ENCODE measurements at places on chromosomes 2 and 18.

DNA sequence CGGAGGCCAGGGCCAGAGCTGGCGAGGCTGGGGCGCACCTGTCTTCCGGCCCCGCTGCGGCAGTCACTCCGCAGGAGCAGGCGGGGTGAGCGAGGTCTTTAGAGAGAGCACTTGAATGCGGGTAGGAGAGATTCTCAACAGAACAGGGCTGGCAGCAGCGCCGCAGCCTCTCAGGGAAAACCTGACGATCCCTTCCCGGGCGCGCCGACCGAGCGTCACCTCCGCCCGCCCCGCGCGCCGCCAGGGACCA, 526 bp downstream of the PRKRA start:
- DNase-seq: peak; percentile 61

DNA sequence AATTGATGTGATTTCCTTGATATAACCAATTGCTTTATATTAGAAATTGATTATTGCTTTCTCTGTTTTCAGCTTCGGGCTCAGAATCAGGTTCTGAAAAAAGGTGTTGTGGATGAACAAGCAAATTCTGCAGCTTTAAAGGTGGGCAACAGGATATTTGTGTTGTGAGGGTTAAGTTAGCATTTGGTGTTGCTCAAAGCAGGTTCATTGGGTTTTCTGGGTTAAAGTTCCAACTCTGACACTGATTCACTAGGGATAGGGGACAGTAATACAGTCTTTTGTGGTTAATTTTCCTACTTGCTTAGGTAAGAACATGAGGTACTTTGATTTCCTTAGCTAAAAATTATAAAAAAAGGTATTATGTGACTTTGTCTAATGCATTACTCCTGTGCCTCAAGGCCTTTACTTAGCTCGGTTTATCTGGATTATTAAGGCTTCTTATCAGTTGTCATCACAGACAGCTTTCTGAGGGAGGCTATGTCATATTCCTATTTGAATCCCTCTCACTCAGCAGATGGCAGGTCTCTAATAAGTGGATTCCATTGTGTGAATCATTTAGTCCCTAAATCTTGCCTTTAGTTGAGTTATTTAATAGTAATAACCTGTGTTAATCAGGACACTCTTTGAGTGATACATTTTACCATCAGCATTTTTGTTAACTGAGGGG, 78.9 kb upstream of the STON1 start:
- peak; percentile 14 for DNase-seq

DNA sequence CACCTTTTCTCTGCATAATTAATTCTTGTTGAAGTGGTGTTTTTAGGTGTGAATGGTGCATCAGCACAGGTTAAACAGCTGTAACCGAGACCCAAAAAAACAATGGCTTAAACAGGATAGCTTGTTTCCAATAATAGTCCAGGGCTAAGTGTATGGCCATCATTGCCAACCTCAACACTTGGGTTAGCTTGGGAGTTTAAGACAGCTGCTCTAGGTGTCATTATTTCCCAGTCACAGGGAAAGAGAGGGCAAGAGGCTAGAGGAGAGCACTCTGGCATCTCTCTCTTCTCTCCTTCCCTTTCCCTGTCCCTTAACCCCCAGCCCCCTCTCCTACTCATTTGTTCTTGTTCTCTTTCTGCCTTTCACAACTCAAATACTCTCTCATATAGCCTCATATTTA, 21.1 kb downstream of the BIRC6 start:
- no peak for DNase-seq

GRCh38 chr2:39871291-39871761, 92.3 kb upstream of the THUMPD2 start:
- no peak for DNase-seq

GRCh38 chr18:77063260-77063659, 69.3 kb downstream of the MBP start:
- no peak for DNase-seq

DNA sequence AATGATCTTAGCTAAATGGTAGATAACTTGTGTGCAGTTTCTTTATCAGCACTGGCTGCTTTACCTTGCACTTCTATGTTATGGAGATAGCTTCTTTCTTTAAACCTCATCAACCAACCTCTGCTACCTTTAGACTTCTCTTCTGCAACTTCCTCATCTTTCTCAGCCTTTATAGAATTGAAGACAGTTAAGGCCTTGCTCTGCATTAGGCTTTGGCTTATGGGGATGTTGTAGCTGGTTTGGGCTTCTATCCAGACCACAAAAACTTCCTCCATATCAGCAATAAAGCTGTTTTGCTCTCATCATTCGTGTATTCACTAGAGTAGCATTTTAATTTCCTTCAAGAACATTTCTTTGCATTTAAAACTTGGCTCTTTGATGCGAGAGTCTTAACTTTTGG, 123.7 kb downstream of the PIK3C3 start:
- no peak for DNase-seq

DNA sequence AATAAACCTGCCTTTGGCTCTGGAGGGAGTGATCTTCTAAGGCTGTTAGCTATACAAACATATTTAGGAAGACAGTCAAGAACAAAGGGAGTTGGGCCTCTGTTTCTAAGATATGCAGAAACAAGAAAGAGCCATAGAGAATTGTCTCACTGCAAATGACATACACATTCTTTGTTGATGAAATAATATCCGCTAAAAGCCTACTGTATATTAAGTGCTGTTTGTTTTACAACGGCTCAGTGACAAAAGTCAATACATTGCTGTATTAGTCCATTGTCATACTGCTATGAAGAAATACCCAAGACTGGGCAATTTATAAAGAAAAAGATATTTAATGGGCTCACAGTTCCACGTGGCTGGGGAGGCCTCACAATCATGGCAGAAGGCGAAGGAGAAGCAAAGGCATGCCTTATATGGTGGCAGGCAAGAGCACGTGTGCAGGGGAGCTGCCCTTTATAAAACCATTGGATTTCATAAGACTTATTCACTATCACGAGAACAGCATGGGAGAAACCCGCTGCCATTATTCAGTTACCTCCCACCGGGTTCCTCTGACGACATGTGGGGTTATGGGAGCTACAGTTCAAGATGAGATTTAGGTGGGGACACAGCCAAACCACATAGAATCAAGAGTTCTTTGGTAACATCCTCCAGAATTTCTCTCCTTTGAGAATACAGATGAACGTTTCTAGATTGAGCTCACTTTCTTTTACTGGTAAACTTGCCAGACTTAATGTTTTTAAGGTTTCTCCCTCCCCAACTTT, 157.8 kb downstream of the PIK3C3 start:
- DNase-seq: no peak

GRCh38 chr2:229914171-229914570, 7.6 kb downstream of the TRIP12 start:
- DNase-seq: no peak

GRCh38 chr2:235940330-235940729, 227.9 kb downstream of the GBX2 start:
- DNase-seq: no peak

DNA sequence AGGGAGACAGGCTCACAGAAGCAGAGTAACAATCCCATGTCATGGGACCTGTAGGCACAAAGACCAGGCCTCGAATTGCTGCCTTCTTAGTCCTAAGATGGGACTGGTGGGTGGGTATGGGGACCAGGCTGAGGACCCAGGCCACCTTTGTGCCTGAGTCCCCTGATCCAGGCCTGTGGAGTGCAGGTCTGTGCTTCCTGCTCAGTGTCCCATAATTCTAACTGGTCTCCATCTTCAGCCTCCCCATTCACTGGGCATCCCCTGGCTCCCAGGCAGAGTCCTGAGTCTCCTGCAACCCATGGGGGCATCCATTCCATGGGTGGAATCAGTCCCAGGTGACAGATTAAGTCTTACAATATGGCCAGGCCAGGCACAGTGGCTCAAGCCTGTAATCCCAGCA, 83.9 kb downstream of the SMAD7 start:
- DNase-seq: no peak

- DNase-seq: no peak
Measured at GRCh38 chr2:30280596-30281434, 49.5 kb downstream of the LBH start.

DNA sequence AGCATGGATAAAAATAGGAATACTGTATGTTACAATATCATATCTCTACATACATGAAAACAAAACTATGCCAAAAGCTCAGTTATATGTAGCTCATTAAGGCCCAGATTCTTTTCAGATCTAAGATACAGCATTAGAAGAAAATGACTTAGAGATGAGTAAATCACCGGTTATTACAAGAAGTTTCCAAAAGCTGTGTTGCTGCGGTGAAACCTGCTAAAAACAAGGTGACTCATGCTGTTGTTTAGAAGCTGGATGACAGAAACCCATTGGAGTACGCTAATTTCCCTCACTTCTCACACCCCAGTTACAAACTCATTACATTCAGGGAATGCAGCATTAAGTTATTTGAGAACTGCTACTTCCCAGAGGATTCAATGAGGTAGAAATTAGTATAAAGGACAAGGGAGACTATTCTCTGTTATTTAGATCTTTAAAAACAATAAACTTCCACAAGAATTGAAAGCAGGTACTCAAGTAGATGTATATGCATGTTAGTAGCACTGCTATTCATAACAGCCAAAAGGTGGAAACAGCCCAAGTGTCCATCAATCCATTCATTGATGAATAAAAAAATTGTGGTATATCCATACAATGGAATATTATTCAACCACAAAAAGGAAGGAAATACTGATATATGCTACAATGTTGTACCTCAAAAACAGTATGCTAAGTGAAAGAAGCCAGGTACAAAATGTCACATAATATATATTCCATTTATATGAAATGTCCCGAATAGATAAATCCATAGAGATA, 32.6 kb downstream of the RBKS start:
- no peak for DNase-seq

DNA sequence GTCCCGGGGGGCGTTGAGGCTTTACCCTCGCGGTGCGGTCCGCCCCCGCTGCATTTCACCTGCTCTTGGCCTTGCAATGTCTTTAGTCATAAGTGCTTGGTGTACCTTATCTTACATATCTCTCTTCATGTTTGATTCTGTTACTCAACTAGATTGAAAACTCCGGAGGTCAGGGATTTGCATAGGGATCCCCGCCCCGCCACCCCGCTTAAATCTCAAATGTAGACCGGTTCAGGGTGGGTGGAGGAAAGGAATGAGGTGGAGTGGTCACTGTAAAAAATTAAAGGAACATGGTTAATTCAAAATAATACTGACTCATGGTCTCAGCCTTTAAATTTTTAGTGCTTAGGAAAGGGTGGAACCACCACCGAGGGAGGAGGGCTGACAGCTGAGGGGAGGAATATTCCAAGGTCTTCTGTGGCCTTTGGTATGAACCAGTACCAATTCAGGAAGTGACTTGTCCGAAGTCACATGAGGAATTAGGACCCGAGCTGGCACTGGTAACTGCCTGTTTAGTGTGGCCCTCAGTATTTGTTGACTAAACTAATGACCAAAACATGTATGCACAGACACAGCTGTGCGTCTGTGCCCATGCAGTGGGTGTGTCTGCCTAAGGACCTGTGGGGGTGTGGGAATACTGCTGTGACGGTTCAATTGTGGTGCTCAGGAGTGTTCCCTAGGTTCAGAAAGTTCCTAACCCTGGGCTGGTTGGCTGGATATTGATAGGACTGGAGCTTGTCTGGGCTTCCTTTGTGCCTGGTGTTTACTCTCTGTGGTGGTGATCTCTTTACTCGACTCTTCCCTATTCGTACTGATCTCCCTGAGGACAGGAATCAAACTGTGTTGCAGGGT, 1.0 kb downstream of the PLEKHB2 start:
- peak; percentile 39 for DNase-seq

DNA sequence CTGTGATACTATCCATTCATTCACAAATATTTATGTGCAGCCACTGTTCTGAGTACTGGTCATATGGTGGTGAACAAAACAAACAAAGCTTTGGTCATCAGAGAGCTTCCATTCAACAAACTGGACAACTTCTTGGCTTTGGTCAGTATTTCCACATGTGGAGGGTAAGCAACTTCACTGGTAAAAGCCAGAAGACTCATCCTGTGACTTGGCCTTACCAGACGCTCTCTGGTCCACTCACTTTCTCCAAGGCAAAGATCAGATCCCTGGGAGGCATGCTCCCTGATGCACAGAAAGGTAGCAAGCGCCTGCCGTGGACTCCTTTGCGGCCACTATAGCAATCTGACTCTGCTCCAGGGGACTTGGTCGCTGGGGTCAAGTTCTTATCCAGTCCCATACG, 179.5 kb downstream of the EN1 start:
- no peak for DNase-seq

DNA sequence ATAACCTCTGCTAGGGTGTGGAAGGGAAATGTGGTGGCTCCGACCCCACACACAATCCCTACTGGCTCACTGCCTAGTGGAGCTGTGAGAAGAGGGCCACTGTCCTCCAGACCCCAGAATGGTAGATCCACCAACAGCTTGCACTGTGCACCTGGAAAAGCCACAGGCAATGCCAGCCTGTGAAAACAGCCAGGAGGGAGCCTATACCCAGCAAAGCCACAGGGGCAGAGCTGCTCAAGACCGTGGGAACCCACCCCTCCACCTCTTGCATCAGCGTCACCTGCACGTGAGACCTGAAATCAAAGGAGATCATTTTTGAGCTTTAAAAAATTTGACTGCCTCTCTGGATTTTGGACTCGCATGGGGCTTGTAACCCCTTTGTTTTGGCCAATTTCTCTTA, 249.0 kb upstream of the CDH2 start:
- no peak for DNase-seq

DNA sequence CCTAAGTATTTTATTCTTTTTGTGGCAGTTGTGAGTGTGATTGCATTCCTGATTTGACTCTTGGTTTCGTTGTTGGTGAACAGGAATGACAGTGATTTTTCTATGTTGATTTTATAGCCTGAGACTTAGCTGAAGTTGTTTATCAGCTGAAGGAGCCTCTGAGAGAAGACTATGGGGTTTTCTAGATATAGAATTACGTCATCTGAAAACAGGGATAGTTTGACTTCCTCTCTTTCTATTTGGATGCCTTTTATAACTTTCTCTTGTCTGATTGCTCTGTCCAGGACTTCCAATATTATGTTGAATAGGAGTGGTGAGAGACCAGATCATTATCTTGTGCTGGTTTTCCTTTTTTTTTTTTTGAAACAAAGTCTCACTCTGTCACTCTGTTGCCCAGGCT, 18.0 kb upstream of the NOL4 start:
- no peak for DNase-seq

DNA sequence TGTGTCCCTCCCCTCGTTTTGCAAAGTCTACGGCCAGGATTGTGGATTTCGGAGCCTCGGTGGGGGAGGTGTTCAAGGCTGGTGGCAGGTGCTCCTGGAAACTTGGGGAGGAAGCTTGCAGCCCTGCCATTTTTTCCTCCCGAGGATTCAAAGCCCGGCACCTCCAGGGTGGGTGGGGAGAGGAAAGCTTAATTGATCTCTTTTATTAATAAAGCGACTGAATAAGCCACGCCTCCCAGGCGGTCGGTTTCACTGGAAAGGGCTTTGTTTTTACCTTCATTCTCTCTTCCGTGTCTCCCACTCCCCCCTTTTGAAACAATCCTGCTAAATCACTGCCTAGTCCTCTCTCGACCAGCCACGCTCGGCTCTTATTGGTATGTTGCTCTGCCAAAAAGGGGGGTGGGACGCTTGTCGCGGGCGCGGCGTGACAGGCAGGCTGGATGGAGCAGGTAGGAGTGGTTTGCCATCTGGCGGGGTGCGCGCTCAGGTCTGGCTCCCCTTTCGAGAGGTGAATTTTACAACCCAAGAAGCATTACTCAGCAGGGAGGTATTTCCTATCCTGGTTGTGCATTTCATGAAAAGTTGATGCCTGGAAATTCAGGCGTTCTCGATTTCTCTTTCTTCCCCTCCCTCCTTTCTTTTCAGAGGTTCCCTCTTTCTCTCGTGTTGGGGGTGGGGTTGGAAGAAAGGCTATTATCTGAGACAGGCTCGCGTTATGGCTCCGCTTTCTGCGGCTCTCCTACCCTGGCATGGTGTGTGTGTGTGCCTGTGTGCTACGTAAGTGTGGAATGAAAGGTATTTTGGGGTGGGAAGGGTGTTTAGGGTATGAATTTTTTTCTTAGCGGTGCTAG, 1.4 kb downstream of the NEDD4L start:
- peak; percentile 70 for DNase-seq

- no peak for DNase-seq
Measured at GRCh38 chr2:232464544-232464885, 8.6 kb downstream of the ALPI start.
